ENCODE measurements at places on chromosomes 6 and 20.
A peak's percentile ranks its signal among the peaks of the same experiment; 100 is the strongest.

DNA sequence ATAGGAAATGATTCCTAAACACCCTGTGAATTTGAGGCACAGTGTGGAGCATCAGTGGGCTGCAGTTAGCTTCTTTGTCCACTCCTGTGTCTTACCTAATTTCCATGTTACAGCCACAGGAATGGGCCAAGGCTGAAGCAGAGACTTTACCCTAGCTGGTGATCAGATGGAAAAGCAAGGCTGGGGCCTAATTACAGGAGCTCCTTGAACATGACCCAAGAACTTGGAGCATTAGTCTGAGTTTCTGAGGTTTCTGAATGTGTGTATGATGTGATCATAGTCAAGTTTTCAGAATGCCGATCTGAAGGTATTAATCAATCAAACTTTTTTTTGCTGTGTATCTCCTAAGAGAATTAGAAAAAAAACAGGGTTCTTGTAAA, 18.0 kb downstream of the HECA start:
- DNase-seq = peak; percentile 45

- no peak for DNase-seq
Measured at GRCh38 chr6:20955131-20955530, 420.9 kb downstream of the CDKAL1 start.

GRCh38 chr6:91822581-91822980, 1235.7 kb upstream of the MAP3K7 start:
- DNase-seq = no peak

- DNase-seq = no peak
Measured at GRCh38 chr6:116449565-116449964, 11.6 kb upstream of the CALHM6 start.

DNA sequence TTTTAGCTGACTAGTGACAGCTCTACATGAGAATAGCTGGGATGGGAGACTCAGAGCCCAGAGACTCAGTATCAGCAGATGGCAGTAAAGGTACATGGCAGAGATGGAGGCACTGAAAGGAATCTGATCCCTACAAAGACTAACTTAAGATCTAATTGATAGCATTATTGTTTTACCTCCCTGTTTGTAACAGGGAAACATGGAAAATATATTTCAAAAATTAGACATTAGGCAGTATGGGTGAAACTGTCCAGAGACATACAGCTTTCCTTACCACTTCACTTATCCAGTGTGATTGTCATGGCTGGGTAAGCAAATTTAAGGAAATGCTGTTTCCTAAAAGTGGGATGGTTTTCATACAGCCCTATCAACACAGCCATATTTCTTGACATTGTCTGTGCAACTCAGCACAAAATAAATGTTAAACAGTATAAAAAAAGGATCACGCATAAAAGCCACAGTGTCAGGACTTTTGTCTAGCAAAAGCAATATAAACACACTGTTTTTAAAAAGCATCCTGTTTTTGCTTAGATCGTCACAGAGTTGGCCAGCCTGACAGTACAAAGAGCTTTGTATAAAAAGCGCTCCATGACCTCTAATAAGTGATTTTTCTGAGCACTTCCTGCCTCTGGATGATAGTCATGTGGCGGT, 376.9 kb downstream of the PHF3 start:
- no peak for DNase-seq

DNA sequence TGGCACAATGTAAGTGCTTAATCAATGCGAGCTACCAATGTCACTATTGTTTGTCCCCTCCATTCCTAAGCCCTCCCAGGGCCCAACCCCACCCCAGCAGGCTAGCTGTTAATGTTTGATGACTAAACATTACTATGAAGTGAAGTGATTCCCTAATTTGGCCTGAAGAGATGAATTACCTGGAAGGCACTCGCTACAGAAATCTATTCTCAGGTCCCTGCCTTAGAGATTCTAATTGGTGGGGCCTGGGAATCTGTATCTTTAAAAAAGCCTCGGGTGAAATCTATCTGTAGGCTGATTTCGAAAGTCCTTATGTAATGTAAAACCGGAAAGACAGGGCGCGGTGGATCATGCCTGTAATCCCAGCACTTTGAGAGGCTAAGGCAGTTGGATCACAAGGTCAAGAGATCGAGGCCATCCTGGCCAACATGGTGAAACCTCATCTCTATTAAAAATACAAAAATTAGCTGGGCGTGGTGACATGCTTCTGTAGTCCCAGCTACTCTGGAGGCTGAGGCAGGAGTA, 16.9 kb upstream of the SNAI1 start:
- no peak for DNase-seq

- no peak for DNase-seq
Measured at GRCh38 chr20:38060536-38060935, 27.0 kb downstream of the RPRD1B start.

DNA sequence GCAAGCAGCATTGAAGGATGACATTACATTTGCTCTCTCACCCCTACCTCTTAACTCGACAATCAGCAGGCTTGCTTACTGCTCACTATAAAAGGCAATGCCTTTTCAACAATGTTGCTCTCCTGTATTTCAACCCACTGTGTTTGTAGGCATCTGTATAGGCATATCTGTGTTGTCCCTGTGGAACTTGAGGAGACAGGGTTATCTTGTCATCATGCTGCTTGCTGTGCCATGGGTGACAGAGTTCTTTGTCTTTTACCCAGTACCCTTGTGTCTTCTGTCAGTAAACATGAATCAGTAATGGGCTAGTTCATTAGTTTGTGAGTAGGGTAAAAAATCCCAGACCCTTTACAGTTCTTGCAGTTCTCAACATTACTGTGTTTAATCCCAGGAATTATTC, 25.2 kb downstream of the PHF3 start:
- no peak for DNase-seq

- DNase-seq = no peak
Measured at GRCh38 chr6:108734271-108734922, 113.8 kb upstream of the ARMC2 start.

- no peak for DNase-seq
Measured at GRCh38 chr6:17980329-17980728, 7.1 kb downstream of the KIF13A start.

DNA sequence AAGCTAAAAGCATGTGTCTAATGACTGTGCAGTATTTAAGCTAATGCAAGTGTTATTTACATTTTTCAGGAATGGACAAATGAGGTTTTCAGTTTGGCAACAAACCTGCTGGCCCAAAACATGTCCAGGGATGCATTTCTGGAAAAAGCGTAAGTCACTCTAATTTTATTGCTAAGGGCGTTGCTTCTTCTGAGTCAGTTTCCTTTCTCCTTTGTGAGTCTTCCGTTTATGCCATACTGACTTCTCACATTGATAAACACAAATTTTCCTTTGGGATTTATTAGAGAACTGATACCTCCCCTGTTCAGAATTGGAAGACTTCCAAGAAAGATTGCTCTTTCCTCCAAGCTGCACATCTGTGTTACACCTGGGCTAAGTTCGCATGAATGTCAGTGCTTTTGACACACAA, 422.9 kb upstream of the PLCB4 start:
- no peak for DNase-seq

DNA sequence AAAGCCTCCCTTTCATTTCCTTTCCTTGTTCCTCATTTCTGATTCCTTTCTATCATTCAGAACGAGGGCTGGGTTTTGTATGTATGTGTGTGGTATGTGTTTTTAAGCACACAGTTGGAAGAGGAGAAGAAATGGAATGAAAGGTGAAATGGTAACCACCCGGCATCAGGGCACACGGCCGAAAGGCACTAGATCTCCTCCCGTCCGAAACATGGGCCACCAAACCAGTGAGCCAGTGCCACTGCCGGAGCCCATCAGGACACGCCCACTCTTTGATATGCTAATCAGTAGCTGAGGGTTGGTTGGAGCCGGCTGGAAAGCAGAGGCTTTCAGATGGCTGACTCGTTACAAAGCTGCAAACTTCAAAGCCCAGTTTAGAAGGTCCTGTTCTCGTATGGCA, 228.6 kb upstream of the JARID2 start:
- DNase-seq = peak; percentile 34

DNA sequence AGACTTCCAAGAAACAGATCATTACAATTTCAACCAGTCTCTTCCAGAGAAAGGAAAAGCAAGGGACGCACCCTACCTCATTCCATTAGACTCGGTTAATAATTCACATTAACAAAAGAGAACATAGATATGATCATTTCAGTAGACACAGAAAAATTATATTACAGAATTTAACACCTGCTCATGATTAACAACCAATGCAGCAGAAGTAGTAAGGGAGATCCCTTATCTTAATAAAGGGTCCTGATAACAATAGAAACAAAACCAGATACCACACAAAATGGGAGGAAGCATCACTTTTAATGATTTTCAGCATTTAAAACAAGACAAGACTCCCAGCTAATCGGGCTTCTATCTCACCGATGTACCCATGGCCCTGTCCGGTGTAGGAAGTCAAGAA, 215.0 kb downstream of the TBC1D7 start:
- no peak for DNase-seq

GRCh38 chr20:45917790-45918141, 5.8 kb upstream of the PLTP start:
- no peak for DNase-seq

DNA sequence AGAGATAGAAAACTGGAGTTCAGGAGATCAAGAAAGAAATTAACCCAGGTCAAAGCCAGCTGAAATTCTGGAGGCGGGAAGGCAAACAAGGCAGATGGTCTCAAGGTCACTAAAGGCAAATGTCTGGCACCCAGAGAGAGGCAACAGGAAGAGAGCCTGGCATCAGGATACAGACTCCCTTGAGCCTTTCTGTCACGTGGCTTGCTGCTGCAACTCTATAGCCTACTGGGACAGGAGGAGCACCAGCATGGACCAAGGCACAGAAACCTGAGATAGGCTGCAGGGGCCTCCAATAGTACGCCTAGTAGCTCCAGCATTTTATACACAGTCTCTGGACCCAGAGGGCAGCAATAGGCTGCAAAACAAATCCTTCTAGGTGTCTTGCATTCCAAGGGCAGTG, 75.1 kb downstream of the SEL1L2 start:
- no peak for DNase-seq

GRCh38 chr6:21710216-21710615, 116.7 kb downstream of the SOX4 start:
- no peak for DNase-seq

DNA sequence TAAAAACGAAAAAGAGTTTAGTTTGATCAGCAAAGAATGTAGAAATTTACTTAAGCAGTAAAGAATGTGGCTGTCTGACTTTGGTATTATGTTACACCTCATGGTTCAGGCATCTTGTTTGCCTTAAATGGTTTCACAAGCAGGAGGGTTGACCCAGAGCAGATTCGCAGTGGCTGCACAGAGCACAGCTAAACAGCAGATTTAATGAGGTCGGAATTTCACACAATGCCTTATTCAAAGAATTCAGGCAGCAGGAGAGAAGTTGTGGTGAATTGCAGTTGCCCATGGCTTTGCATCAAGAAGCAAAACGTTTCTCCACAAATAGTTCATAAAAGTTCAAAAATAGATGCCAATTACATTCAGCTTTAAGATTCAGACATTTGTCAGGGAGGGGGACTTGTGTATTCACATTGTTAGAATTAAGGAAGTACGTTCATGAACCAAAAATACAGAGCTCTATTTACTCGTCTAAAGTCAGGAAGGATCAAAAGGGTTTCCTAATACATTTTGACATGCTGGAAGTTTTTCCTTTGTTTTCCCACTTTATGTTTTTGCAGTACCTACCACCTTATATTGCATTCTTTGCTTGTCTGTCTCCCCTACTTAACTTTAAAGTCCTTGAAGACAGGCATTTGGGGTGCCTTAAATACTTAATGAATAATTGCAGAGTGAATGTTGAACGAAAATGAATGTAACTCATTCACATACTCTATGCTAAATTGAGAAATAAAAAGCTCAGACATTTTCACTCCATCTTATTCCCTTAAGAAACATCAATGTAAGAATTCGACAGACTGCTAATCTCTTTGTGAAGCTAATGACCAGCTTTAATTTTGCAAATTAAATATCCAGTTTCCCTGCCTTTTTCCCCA, 1163.6 kb upstream of the CITED2 start:
- no peak for DNase-seq

GRCh38 chr6:91860541-91861335, 1273.9 kb upstream of the MAP3K7 start:
- no peak for DNase-seq

- DNase-seq = no peak
Measured at GRCh38 chr6:12232339-12232738, 57.8 kb upstream of the EDN1 start.

- DNase-seq = no peak
Measured at GRCh38 chr20:17694767-17695166, 5.0 kb upstream of the BANF2 start.

DNA sequence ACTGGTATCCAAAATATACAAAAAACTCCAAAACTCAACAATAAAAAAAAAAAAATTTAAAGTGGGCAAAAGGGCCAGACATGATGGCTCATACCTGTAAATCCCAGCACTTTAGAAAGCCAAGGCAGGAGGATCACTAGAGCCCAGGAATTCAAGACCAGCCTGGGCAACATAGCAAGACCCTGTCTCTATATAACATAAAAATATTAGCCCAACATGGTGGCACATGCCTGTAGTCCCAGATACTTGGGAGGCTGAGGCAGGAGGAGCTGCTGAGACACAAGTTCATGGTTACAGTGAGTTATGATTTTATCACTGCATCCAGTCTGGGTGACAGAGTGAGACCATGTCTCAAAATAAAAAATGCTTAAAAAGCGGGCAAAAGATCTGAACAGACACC, 121.0 kb upstream of the BEND6 start:
- no peak for DNase-seq
